Right kidney (tissue), 9 donors: ENCODE measurements at places on chromosomes 2 and 18.

GRCh38 chr2:181348107-181348837 is 108.9 kb upstream of the ITGA4 start:
- DNase-seq = no peak

DNA sequence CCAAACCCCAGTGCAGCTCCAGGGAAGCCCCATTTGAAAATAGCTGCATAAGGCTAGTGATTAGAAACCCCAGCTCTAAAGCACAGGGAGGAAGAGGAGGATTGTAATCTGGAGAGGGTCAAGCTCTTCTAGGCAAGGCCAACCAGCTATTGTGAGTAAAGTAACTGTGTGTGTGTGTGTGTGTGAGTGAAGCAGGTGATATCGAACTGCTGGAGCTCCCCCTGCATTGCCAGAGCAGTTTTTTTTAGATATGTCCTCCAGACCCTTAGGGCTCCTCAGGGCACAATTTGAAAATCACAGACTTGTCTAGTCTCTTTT is 177.4 kb upstream of the NABP1 start:
- no peak for DNase-seq

- DNase-seq = no peak
These were observed 13.1 kb upstream of the PHLPP1 start for GRCh38 chr18:62702259-62702658.

GRCh38 chr2:70903641-70904340 is 31.9 kb upstream of the ATP6V1B1 start:
- DNase-seq = no peak

GRCh38 chr2:5472673-5473072 is 219.5 kb upstream of the SOX11 start:
- no peak for DNase-seq

GRCh38 chr2:31835450-31835849 is 175.4 kb downstream of the MEMO1 start:
- no peak for DNase-seq

- no peak for DNase-seq
These were observed 1088.1 kb upstream of the PIK3C3 start for GRCh38 chr18:40866968-40867367.
